Activated CD8-positive, alpha-beta memory T cell treated with anti-CD3 and anti-CD28 coated beads for 4 hours (primary cell): ENCODE measurements at places on chromosomes 12 and 14.

DNA sequence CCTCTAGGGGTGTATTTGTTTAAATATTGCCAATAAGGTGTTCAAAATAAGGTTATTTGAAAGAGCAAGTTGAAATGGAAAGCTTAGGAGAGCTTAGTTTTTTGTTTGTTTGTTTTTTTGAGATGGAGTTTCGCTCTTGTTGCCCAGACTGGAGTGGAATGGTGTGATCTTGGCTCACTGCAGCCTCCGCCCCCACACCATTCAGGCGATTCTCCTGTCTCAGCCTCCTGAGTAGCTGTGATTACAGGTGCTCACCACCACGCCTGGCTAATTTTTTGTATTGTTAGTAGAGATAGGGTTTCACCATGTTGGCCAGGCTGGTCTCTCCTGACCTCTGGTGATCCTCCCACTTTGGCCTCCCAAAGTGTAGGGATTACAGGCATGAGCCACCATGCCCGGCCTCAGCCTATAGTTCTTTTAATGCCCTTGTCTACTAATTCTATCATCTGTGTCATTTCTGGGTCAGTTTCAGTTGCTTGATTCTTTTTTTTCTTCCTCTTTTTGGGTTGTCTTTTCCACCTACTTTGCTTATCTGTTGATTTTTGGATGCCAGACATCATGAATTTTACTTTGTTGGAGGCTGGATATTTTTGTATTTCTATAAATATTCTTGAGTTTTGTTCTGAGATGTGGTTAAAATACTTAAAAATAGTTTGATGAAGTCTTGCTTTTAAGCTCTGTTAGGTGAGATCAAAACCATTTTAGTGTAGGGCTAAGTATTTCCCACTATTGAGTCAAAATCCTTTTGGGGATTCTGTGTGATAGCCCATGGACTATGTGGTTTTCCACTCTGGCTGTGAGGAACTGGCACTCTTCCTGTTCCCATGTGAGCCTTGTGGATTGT, 18.7 kb downstream of the RCOR1 start:
- DNase-seq = no peak

- no peak for DNase-seq
Observed at GRCh38 chr12:65327207-65328076, 49.0 kb downstream of the MSRB3 start.

DNA sequence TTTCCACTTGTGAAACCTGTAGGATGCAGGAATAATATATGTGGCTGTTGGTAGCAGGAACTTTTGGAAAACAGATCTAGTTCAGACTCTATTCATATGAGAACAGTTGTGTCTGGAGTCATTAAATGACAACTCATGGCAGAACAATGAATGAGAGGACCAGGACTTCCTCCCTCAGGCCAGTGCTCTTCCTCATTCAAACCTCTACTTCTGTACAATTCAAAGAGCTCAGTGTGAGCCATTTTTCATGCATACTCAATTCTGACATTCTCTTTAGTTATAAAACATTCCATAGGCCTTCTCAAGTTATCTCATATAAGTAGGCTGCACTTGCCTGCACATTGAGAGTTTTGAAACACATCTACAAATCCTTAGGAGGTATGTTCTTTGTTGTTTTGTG, 1526.6 kb upstream of the FLRT2 start:
- no peak for DNase-seq

- DNase-seq = no peak
Observed at GRCh38 chr12:85076688-85077430, 40.7 kb downstream of the LRRIQ1 start.

GRCh38 chr12:88924162-88924561, 343.9 kb upstream of the KITLG start:
- DNase-seq = no peak

DNA sequence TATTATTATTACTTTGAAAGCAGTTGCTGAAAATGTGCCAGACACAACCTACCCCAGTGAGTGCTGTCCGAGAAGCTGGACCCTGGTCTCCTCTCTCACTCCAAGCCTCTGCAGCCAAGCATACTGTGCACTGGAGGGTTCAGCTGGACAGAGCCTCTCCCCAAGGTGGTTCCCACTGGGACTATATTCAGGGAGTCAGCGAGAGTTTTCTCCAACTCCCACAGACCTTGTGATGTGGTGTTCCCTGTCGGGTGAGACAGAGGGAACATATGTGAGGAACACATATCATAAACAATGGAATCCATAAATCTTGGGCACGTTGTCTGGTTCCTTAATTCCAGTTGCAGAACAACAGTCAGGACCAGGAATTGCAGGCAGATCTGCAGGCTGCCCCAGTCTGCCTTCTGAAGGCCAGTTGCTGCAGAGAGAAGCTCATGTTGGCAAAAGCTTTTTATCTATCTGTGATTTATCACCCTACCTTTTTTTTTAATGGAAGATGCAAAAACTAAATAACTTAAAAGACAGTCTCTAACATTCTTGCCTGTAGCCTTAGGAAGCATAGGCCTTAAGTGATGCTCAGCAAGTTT, 619.8 kb upstream of the TBX3 start:
- DNase-seq = no peak

GRCh38 chr14:31590206-31590605, 29.0 kb downstream of the NUBPL start:
- DNase-seq = no peak

DNA sequence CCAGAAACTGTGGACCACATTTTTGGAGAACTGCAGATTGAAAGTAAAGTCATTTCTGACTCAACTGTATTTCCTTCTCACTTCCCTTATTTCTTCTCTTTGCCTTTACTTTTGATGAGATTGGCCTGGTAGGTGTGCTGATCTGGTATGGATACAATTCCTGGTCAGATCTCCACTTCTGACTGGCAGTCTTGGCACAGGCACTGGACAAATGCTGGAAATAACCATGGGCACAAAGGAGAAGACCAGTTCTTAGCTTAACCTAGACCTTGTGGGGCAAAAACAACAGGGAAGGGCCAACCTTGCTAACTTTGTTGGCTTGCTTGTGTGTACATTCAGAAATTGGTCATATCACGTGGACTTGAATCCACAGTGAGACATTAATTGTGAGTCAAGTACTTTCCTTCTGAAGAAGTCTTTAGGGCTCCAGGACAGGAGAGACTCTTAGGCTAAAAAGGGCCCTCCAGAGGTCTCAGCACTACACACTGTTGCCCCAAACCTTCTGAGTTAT, 75.0 kb downstream of the DIP2B start:
- no peak for DNase-seq

DNA sequence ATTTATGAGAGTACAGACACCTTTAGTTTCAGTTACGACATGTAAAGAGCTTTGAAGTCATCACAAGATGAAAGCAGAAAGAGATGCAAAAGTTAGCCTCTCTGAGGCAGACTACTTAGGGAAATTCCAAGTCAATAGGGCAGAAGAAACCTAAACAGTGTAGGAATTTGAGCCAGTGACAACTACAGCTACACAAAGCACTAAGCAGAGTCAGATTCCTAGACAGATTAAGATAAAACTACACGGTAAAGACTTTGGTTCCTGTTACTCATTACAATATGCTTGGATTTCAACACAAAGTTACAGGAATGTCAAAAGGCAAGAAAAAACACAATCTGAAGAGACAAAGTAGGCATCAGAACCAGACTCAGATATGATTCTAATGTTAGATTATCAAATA, 1302.3 kb downstream of the FSCB start:
- DNase-seq = no peak

DNA sequence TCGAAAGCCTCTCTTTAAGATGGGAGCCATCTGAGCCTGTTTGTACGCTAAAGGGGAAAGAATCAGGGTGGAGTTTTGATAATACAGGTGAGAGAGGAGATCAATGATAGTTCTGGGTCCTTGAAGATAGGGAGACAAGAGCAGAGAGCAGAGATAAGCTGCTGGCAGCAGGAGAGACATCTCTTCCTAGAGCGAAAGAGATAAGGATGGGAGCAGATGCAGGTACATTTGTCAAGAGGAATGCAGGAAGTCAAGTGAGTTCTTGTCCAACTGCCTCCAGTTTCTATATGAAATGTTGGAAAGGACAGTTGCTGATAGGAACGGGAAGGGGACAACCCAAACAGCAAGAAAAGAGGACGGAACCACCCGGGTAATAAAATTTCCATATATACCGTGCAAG, 24.7 kb upstream of the HIF1A start:
- DNase-seq = no peak

DNA sequence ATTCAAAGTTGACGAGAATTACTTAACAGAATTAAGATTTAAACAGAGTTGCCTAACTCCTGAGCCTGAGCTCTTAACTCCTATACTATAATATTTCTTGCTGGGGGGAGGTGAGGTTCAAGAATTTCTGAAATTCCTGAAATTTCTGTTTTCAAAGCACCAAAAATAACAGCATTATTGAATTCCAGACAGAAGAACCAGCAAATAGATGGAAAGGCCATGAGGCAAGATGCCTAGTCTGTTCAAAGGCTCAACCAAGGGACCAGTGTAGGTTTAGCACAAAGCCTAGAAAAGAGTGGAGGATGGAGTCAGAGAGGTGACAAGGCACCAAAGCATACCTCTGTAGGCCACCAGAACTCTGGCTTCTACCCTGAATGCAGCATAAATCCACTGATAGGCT, 76.4 kb downstream of the PPP1R12A start:
- DNase-seq = no peak

- DNase-seq = no peak
Observed at GRCh38 chr14:66037361-66037760, 448.8 kb upstream of the CCDC196 start.

- DNase-seq = no peak
Observed at GRCh38 chr12:27766587-27766986, 13.4 kb upstream of the KLHL42 start.
